ENCODE measurements at places on chromosomes 5 and 9.

DNA sequence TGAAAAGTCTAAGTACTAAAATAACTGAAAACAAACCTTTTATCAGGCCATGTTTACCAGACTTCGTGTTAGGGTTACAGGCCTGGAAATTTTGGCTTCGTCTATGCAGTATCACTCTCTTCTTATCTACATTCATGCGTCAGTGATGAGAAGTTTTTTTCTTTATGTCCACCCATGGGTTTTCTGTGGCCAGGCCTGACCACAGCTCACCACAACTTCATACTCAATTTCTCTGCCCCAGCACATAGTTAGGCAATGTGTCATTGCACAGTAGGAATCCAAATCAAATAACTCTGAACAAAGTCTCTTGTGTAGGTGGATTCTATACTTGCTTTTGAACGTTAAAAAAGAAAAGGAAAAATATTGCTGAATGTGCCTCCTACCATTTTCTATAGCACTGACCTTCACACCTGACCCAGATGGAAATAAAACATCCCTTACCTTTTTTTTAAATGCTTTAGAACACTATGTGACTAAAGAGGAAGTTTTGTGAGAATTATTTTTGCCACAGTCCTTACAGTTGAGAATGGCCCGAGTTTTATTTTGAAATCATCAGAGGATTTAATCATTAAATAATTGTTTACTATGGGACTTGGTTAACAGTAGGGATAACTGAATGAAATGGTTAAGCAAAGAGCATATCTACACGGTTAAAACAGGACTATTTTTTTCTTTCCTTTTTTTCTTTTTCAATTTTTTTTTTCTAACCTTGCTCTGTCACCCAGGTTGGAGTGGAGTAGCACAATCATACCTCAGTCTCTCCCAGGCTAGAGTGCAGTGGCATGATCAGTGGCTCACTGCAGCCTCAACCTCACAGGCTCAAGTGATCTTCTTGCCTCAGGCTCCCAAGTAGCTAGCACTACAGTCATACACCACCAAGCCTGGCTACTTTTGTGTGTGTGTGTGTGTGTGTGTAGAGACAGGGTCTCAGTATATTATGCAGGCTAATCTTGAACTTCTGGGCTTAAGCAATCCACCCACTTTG, 1247.0 kb upstream of the ACO1 start:
- DNase-seq: no peak

DNA sequence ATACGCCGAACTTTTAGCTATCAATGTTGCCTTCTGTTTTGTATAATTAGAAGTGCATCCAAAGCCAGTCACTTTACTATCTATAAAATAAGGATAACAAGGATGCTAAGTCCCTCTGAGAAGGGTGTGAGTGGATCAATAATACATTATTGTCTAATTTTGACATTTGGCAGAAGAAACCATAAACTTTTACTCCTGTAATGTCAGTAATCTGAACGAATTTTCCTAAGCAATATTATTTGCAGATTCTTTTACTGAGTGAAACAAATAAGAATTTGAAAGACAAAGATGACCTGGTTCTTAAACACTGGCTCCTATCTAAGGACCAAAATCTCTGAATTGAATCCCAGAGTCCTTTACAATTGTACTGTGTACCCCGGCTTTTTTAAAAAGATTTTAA, 126.6 kb upstream of the TMEM161B start:
- DNase-seq: no peak

- no peak for DNase-seq
Measured at GRCh38 chr9:89746385-89747116, 141.7 kb downstream of the GADD45G start.

DNA sequence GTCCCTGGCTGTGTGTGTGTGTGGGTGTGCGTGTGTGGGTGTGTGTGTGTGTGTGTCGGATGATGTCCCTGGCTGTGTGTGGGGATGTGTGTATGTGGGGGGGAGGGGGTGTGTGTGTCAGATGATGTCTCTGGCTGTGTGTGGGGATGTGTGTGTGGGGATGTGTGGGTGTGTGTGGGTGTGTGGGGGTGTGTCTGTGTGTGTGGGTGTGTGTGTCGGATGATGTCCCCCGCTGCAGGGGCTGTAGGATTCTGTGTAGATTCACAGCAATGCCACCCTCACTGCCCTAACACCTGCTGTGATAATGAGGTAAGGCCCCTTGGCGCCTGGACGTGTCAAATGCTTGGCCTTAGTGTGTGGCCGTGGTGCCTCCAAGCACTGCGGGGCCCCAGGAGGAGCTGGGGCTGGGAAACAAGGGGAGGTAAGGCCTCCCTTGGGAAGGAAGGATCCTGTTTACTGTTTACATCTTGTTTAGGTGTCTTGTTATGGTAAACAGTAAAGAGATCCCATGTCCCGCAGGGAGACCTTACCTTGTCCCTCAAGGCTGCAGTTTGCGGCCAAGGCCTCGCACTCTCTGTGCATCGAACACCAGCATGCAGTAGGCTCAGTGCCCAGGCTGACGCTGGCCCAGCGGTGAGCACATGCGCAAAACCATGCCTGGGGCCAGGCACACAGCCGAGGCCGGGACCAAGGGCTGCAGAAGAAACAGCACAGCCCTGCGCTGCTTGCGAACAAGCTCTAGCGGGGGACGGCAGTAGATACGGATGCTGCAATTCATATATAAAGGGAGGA, 24.1 kb downstream of the AHRR start:
- no peak for DNase-seq

DNA sequence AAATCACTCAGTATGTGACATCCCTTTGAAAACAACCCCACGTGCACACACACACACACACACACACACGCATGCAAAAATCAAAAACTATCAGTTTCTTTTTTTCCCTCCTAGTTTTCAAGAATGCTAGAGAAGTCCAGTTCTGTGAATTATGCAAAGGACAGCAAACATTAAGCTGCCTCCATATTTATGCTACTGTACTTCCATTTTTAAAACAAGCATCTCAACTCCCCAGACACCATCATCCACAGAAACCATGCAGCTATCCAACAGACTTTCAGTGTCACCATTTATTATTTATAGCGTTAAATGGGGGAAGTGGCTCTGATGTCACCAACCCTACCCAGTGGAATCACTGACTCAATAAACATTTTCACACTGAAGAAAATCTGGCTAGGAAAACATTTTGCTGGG, 1.6 kb downstream of the FBXW11 start:
- no peak for DNase-seq

GRCh38 chr9:131282688-131283422, 6.5 kb upstream of the FAM78A start:
- DNase-seq: no peak

GRCh38 chr5:141843156-141843927, 34.9 kb downstream of the PCDH1 start:
- DNase-seq: no peak

DNA sequence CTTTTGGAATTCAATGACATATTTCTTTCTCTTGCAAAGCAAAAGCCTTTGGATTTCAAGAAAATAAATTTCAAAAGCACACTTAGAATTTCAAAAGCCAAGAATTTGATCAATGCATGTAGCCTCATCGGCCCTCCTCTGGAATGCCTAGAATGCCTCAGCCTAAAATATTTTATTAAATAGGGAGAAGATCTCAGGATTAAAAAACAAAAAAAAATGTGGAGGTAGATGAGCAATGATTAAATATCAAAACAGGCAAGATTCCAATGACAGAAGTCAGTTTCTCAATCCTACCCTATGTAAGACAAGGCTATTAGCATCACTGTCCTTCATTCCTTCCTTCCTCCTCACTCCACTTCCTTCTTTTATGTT, 169.0 kb downstream of the CDH6 start:
- DNase-seq: no peak

GRCh38 chr9:99090336-99091130, 14.4 kb upstream of the TGFBR1 start:
- no peak for DNase-seq

DNA sequence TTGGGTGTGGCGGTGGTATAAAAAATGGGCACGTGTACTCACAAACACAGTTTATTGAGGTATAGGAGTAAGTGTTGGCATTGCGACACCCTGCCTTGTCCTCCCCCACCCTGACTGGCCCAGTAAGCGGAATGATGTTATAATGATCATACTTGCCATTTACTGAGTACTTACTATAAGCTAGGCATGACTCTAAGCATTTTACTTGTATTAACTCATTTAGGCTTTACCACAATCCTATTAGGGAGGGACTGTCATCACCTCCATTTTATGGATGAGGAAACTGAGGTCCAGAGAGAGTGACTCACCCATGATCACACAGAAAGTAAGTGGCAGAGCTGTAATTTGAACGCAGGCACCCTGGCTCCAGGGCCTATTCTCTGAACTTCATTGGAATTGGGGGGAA, 2.3 kb downstream of the SMIM3 start:
- no peak for DNase-seq

GRCh38 chr5:7927466-7928375, 58.8 kb downstream of the MTRR start:
- peak; percentile 41 for DNase-seq

GRCh38 chr5:82165740-82166530, 112.2 kb downstream of the RPS23 start:
- no peak for DNase-seq

- no peak for DNase-seq
Measured at GRCh38 chr9:135050072-135050990, 37.1 kb upstream of the OLFM1 start.

DNA sequence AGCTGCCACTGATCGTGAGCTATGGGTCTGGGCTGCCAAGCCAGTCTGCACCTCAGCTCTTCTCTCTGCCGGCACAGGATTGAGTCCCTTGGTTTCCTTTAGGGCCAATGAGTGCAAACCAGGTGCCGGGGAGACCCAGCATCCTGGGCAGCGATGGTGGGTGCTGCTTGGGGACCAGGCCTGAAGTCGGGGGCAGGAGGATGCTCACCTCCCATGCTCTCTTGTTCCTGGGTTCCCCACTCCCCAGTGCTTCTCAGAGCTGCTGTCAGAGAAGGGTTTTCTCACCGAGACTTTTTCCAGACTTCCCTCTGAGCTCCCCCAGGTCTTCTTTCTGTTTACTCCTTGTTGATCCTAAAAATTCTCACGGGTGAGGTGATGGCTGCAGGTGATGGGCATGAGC, 61.2 kb downstream of the IRX1 start:
- DNase-seq: no peak

GRCh38 chr5:29016067-29016466, 1977.7 kb upstream of the CDH9 start:
- no peak for DNase-seq

Measured in GM12892 (cell line).